Anterior cingulate cortex (tissue), 58 donors: ENCODE measurements at places on chromosomes 7 and 10.

GRCh38 chr10:22803261-22803885 lies 89.0 kb upstream of the PIP4K2A start:
- no peak for DNase-seq

DNA sequence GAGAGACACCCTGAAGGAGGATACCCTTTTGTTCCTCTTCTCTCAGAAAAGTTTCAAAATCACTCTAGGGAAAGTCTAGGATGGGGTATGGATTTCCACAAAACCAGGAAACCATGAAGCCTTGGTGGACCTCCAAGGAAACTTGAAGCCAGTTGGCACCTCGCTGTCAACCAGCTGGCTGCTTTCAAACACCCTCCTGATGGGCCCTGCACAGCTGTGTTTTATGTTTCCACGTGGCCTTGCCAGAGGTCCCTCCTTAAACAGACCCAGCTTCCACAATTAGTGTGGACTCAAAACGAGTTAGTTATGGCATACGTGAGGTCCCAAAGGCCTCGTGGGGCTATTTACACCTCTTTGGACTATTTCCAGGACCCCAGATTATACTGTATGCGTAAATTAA lies 5.9 kb downstream of the PPP1R3A start:
- no peak for DNase-seq

- no peak for DNase-seq
These were observed 101.4 kb upstream of the PIK3CG start for GRCh38 chr7:106763717-106764116.

DNA sequence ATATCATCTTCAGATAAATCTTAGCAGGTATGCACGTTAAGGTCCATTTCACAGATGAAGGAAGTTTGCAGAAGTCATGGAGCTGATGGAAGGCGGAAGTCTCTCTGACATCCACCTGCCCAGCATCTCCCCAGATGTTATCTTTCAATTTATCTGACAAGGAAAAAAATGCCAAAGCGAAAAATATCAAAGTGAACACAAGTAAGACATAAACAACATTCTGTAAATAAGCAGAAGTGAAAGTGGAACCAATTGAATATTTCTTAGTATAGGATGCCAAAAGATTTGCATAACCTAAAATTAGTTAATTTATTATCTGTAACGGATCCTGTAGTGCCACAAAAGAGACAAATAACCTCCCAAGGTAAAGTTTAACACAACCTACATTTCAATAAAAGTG lies 73.6 kb upstream of the NEBL start:
- no peak for DNase-seq

DNA sequence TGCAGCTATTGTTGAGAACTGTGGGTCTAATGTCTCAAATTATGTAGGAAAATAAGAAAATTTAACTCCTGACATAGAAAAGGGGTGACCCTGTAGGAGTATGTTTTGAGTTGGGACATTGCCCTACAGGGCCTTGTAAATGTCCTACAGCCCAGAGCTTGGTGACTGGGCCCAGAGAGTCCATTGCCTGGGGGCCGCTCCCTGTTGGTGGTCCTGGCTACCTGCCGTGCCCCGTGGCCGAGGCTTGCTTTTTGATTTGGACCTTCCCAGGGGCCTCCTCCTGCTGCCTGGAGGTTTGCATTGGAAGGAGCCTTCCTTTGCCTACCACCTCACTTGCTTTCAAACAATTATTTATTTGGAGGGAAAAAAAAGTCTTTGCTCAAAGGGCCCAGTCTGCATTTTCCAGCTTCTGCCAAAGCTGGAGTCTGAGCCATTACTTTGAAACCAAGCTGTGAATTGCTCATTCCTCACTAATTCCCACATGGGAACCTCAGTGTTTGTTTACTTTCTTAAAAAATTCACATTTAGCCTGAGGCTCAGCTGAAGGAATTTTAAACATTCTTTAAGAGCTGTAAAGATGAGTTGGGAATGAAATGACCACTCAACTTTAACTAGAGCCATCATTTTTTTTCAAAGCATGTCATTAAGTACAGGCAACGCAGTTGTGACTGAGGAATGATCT lies 355.0 kb downstream of the GLRX3 start:
- no peak for DNase-seq
